ENCODE measurements at places on chromosomes 3 and 15.

DNA sequence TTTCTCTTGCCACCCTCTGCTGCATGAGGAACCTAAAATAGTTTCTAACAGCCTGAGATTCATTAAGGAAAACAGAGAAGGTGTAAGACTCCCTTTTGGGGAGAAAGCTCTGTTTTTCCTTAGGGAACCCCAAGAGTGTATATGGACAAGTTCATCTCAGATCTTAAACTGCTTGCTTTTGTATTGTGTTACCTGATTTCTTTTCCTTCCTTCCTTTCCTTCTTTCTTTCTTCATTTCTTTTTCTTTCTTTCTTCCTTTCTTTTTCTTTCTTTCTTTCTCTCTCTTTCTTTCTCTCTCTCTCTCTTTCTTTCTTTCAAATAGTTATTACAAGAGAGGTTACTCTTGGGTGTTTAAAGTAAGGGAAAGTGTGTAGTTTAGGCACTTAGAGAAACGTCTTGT lies 5.3 kb upstream of the POC1A start:
- peaks cover 2% of the 10 kb centered on the region for H3K27me3 ChIP-seq
- no peak overlapping the region for H3K4me3 ChIP-seq
- H3K27ac ChIP-seq, result no peak overlapping the region
- H3K4me1 ChIP-seq, result peaks cover 6% of the 10 kb centered on the region

DNA sequence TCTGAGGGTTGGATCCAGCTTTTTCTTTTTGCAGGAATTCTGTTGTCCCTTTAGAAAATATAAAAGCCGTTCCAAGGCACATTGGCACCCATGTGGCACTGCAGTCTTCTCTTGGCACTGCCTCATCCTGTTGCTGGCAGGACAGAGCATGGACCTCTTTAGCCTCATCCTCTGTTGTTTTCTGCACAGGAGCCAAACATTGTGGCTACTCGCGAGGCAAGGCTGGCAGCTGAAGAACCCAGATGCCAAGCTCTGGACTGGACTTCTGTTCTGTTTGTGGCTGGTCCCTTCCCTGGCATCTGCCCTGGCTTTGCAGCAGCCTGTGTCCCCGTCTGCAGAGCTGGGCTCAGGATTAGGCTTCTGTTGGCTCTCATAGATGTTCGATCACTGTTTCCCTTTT lies 224.7 kb upstream of the TBC1D5 start:
- no peaks in the 10 kb centered on the region for H3K27me3 ChIP-seq
- H3K27ac ChIP-seq, result no peak overlapping the region
- no peaks in the 10 kb centered on the region for H3K36me3 ChIP-seq

GRCh38 chr3:172404237-172404962 lies 43.9 kb downstream of the GHSR start:
- H3K4me3 ChIP-seq, result no peak overlapping the region
- H3K4me1 ChIP-seq, result no peaks in the 10 kb centered on the region
- H3K27me3 ChIP-seq, result no peaks in the 10 kb centered on the region

DNA sequence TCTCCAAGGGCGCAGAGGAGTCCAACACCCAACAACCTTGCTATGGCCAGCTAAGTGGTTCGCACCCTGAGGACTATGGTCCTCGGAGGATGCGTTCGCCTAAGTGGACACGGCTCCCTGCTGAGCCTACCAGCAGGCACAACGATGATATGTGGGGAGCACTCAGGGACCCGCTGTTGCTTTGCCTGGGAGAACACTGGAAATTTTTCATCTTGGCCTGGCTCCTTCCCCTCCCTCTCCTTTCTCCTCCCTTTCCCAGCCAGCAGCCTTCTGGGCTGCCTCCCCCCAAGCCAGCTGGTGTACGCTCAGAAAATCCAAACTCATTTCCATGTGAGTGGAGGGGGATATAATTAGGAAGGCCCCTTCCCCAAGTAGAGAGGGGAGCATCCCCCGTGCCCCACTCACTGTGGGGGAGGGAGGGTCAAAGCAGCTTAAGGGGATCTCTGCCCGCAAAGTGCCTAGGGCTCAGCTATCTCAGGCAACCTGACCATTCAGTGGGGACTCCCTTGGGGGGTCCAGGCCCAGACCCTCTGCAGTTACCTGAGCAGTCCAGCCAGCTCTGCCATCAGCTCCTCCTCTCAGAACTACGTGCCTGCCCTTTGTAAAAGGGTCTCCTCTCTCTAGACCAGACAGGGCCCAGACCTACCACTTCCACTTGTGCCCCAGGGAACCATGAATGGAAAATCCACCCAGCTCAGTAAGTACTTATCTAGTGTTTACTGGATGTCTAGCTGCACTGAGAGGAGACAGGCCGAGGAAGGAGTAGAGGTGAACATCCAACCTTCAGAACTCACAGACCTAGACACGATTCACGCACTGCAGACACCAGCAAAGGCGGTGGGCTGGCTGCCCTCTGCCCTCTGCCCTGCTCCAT lies 742 bp upstream of the SEMA7A start:
- peaks cover 14% of the 10 kb centered on the region for H3K27me3 ChIP-seq
- H3K27ac ChIP-seq, result no peak overlapping the region
- peak overlapping the region; percentile 57 for H3K4me3 ChIP-seq
- no peak for DNase-seq

DNA sequence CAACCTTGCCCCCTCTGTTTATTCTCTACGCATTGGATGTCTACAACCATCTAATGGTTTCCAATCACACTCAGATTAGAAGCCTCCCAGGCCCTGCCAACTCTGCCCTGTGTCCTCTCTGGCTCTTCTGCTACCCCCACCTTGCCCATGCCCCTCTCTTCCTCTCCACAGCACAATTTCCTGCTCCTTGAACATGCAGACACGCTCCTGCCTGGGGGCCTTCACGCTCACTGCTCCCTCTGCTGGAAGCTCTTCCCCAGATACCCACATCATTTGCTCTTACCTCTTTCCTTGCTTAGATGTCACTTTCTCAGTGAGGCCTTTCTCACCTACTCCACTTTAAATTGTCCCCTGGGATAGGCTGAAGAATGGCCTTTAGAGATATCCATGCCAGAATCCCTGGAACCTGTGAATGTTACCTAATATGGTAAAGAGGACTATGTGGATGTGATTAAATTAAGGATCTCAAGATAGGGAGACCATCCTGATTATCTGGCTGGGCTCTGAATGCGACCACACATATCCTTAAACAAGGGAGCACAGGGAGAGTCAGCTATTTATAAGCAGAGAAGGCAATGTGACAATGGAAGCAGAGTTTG lies 9.9 kb downstream of the KY start:
- H3K4me3 ChIP-seq, result no peak overlapping the region
- DNase-seq, result peak; percentile 44
- H3K36me3 ChIP-seq, result no peaks in the 10 kb centered on the region
- no peaks in the 10 kb centered on the region for H3K4me1 ChIP-seq
- H3K27me3 ChIP-seq, result peaks cover 7% of the 10 kb centered on the region

- H3K27me3 ChIP-seq, result no peaks in the 10 kb centered on the region
- peaks cover 1% of the 10 kb centered on the region for H3K4me1 ChIP-seq
- H3K4me3 ChIP-seq, result no peak overlapping the region
- no peak overlapping the region for H3K27ac ChIP-seq
Measured at GRCh38 chr3:190595179-190595795, 81.4 kb downstream of the IL1RAP start.

DNA sequence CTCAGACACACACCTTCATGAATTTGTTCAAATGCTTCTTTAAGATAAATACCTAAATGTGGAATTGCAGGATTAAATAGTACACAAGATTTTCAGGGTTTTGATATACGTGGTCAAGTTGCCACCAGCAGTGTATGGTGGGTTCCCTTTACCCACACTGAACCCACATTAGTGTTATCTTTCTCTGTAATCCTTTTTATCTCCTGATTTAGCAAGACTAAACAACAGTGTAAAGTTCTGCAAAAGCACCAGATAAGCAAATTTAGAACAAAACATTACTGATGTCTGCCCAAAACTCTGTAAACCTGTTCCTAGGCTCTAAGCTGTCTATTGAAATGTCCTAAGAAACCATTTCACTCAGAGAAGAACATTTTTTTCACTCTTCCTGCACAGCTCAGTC lies 352.9 kb downstream of the FHIT start:
- H3K27me3 ChIP-seq, result peaks cover 4% of the 10 kb centered on the region
- no peak overlapping the region for H3K27ac ChIP-seq
- DNase-seq, result no peak
- H3K4me1 ChIP-seq, result no peaks in the 10 kb centered on the region
- no peaks in the 10 kb centered on the region for H3K36me3 ChIP-seq

GRCh38 chr15:36109943-36110658 lies 469.3 kb upstream of the CDIN1 start:
- DNase-seq, result no peak
- no peaks in the 10 kb centered on the region for H3K27me3 ChIP-seq
- H3K4me1 ChIP-seq, result peaks cover 20% of the 10 kb centered on the region
- no peak overlapping the region for H3K4me3 ChIP-seq
- H3K36me3 ChIP-seq, result no peaks in the 10 kb centered on the region

- no peak overlapping the region for H3K27ac ChIP-seq
- H3K36me3 ChIP-seq, result no peaks in the 10 kb centered on the region
- no peak overlapping the region for H3K4me3 ChIP-seq
- DNase-seq, result no peak
- H3K4me1 ChIP-seq, result peaks cover 9% of the 10 kb centered on the region
- H3K27me3 ChIP-seq, result no peaks in the 10 kb centered on the region
Measured at GRCh38 chr3:185089751-185090150, 63.1 kb downstream of the C3orf70 start.

DNA sequence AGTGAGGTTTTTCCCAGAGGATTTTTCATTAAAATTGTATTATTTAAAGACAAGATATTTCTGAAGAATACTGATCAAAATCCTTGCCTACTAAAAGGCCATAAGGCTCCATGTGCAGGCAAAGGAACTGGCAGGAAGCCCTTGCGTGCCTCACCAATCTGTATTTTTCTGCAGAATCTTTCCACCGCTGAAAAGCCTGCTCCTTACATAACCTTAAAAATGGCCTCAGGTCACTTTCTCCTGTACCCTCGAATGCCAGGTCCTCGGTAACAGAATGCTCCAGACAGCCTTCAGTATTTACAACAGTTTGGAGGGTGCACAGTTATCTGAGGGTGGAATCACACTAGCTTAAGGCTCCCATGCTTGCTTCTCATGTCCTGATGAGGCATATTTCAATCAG lies 3.2 kb downstream of the MORC1 start:
- peaks cover 3% of the 10 kb centered on the region for H3K27me3 ChIP-seq
- H3K4me3 ChIP-seq, result no peak overlapping the region
- DNase-seq, result no peak
- peaks cover 16% of the 10 kb centered on the region for H3K4me1 ChIP-seq
- no peaks in the 10 kb centered on the region for H3K36me3 ChIP-seq

GRCh38 chr15:90637693-90638092 lies 79.5 kb upstream of the BLM start:
- H3K36me3 ChIP-seq, result peaks cover 42% of the 10 kb centered on the region
- H3K27me3 ChIP-seq, result no peaks in the 10 kb centered on the region
- no peak overlapping the region for H3K4me3 ChIP-seq
- no peaks in the 10 kb centered on the region for H3K4me1 ChIP-seq

- peak; percentile 66 for DNase-seq
- no peaks in the 10 kb centered on the region for H3K36me3 ChIP-seq
- H3K4me1 ChIP-seq, result no peaks in the 10 kb centered on the region
- no peaks in the 10 kb centered on the region for H3K27me3 ChIP-seq
Measured at GRCh38 chr15:96494505-96494904, 164.0 kb downstream of the NR2F2 start.

GRCh38 chr3:76367281-76367680 lies 581.9 kb upstream of the ZNF717 start:
- H3K4me3 ChIP-seq, result no peak overlapping the region
- no peak for DNase-seq
- no peak overlapping the region for H3K27ac ChIP-seq
- H3K4me1 ChIP-seq, result peaks cover 8% of the 10 kb centered on the region
- H3K36me3 ChIP-seq, result no peaks in the 10 kb centered on the region

DNA sequence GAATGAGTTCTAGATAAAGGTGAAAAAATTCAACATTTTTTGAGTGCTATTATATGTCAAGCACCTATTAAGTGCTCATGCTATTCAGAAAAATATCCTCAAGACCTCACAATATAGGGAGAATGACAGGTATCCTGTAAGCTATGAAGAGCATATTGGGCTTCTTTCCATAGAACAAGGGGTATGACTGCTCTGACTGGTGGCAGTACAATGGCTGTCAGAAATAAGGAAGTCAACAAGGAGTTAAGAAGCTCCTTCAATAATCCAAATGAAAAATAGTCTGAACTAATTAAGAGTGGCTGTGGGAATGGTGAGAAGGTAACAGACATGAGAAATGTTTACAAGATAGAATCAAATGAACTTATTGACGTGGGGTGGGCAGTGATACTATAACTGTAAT lies 24.7 kb downstream of the NPTN start:
- DNase-seq, result no peak
- no peak overlapping the region for H3K4me3 ChIP-seq
- peak overlapping the region; percentile 80 for H3K27ac ChIP-seq
- peaks cover 52% of the 10 kb centered on the region for H3K4me1 ChIP-seq

DNA sequence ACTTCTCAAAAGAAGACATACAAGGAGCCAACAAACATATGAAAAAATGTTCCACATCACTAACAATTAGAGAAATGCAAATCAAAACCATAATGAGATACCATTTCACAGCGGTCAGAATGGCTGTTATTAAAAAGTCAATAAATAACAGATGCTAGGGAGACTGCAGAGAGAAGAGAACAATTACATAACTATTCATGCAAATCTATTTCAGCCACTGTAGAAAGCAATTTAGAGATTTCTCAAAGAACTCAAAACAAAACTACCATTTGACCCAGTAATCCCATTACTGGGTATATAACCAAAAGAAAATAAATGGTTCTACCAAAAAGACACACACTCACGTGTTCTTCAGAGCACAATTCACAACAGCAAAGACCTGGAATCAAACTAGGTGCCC lies 116.3 kb downstream of the VPS13C start:
- H3K4me1 ChIP-seq, result peaks cover 8% of the 10 kb centered on the region
- H3K27me3 ChIP-seq, result no peaks in the 10 kb centered on the region
- peaks cover 58% of the 10 kb centered on the region for H3K36me3 ChIP-seq
- DNase-seq, result no peak
- no peak overlapping the region for H3K4me3 ChIP-seq
- no peak overlapping the region for H3K27ac ChIP-seq

DNA sequence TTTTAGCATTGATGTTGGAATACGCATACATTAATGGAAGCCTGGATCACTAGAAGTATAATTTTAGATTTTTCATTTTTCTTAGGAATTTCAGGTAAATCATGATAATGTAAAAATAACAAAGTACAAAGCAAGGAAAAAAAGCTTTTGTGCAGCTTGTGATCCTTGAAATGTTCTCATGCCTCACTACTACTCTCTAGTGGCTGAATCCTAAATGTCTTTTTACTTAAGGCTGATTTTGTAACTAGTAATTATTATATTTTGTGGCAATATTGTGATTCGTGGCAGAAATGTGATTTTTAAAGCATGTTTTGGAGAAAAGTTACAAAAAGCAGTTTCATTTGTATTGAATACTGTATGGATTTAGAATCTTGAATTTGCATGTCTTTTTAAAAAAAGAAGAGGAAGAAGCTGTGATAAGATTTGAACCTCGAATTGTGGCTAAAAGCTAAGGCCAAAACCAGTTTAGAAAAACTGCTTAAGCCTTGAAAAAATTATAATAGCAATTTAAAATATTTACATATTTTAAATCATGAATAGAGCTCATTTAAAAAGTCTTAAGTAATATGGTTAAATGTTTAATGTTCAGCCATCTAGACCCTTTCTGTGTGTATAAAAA lies 39.0 kb downstream of the U2SURP start:
- no peak for DNase-seq
- no peak overlapping the region for H3K27ac ChIP-seq

Data from osteocyte (in vitro differentiated cells).